GM12864 (cell line): ENCODE measurements at places on chromosomes 2 and 18.

GRCh38 chr2:48339451-48339850 lies 190.5 kb upstream of the STON1 start:
- DNase-seq: no peak

DNA sequence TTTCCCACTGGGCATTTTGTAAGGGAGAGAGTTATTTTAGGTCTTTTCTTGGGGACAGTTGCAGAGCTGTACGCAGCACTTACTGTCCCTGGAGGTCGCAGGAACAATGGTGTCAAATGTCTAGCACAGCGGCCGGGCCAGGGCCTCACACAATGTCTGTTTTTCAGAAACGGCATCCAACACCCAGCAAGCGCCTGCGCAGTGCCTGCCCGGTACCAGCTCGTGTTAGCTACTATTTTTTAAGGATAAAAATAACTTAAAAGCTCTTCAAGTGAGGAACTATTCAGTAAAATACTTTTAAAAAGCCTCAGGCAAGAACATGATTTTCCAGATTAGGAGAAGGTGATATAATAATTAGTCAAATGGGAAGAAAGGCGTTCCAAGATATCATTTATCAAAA lies 90.0 kb downstream of the MBP start:
- DNase-seq: no peak

GRCh38 chr2:111100765-111101162 lies 19.9 kb upstream of the BCL2L11 start:
- no peak for DNase-seq

- no peak for DNase-seq
These were observed 104.7 kb downstream of the TNS1 start for GRCh38 chr2:217897816-217898806.

DNA sequence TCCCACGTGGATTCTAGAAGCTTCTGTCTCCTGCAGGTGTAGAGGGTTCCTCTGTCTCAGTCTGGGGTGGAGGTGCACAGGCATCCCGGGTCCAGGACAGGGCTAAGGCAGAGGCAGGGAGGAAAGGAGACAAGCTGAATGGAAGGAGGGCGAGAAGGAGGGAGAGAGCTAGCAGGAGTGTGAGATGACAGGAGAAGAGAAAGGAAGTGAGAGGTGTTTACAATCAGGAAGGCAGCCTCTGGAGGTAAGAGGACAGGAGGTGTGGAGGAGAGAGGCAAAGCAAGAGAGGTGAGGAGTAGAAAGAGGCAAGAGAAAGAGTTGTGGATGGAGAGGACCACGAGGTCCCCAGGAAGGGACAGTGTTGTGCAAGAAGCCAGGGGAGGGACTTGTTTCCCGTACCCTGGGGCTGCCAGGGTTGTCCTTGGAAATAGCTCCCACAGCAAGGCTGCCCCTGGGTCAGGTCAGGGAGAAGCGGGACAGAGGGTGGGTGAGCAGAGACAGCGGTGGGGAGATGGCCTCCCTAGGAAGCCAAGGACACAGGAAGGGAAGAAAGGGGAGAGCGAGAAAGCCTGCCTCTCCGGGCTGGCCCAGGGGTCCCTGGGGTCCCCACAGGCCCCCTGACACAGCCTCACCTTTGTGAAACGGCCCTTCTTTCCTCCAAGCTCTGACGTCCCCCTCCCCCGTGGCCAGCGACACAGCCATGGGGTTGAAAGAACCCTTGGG lies 136.9 kb downstream of the CYP26B1 start:
- no peak for DNase-seq

GRCh38 chr2:223008956-223009355 lies 43.0 kb upstream of the KCNE4 start:
- no peak for DNase-seq
